ENCODE measurements at places on chromosomes 7 and 10.

DNA sequence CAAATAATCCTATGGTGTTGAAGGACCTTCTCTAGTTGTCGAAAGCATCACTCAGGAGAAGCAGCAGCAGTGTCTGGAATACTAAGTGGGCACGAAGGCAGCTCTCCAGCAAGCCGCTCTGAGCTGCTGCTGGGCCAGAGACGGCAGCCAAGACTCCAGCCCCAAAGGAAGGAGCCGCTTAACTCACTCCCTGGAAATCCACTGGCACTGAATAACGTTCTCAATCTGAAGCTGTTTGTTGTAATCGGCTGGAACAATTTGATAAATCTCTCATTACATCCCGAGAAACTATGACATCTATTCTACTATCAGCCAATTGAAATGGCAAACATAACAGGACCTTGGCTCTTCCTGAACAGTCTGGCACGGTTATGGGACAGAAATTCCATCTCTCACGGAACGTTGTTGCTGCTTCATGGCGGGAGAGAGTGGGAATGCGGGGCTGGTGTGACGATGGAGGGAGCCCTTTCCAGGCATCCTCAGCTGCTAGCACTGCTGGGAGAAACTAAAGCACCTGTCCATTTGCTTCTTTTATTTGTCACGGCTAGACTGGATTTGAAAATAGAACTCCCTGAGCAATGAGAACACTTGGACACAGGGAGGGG, 331.5 kb upstream of the RNF32 start:
- DNase-seq: no peak

DNA sequence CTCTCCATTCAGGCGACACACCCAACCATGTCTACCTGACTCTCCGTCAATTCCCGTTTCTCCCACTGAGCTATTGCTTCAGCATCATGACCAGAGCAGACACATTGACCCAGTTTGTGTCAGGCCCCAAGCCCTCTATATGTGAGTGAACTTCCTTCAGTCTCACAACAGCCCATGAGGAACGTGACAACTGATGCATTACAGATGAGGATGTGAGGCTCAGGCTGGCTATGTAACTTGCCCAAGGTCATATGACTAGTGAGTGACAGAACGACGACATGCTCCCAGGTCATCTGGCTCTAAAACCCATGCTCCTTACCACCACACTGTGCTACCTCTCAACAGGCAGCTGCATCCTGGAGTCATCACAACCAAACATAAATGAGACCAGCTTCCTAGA, 3.7 kb downstream of the TMEM140 start:
- peak; percentile 88 for DNase-seq

DNA sequence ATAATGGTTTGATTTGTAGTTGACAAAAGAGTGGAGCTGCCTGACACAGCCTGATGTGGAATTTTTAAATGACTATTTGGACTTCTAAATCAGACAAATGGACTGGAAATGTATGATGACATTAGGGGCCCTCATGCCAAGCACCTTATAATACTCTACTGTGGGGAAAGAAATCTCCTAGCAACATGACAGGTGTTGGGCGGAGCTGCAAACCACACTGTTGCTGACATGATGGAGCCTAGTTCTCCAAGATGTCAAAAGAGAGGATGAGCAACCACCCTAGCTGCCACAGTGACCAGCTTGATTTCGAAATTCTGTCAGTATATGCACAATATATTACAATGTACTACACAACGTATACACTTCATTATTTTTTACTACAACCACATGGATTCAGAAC, 65.8 kb downstream of the RHOBTB1 start:
- DNase-seq: peak; percentile 12

- no peak for DNase-seq
These were observed 174.4 kb upstream of the LYZL2 start for GRCh38 chr10:30803892-30804322.

DNA sequence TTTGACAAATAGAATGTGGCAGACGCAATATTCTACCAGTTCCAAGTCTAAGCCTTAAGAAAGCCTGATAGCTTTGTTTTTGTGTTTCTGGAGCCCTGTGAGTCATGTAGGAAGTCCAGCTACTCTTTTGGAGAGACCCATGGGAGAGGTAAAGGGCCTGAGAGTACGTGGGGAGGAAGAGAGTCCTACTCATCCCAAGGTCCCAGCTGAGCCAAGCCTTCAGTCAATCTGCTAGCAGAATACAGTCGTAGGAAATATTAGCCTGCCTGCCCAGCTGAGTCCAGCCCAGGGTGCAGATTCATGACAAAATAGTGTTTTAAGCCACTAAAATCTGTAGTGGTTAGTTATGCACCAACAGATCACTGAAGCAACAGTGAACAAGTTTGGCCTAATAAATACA, 9.0 kb upstream of the GNA12 start:
- DNase-seq: no peak

All from suppressor macrophage treated with lipopolysaccharide for 1 hour (primary cell).